Stimulated activated CD8-positive, alpha-beta memory T cell treated with anti-CD3 and anti-CD28 coated beads, Interleukin-4, amount 100 ng/mL, for 1 hour (primary cell): ENCODE measurements at places on chromosomes 1 and 21.

DNA sequence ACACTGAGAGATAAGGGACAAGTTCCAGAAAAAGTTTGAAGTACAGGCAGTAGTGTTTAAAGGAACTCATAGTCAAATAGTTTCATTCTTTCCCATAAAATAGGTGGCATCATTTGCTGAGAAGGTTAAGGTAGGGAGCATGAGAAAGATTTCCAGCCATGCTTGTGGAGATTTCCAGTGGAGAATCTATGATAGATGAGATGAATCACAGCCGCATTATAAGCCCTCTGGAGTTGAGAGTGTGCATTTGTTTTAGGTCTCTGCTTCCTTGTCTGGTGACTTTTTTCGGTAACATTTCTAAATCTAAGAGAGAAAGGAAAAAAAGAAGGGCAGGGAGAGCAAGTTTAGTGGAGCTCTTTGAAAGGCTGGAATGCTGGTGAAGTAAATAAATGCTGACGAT lies 108.7 kb downstream of the DISP1 start:
- no peak for DNase-seq

- no peak for DNase-seq
These were observed 91.4 kb downstream of the OLFM3 start for GRCh38 chr1:101905283-101905835.

GRCh38 chr1:209746451-209747165 lies 9.2 kb upstream of the TRAF3IP3 start:
- no peak for DNase-seq

GRCh38 chr1:43753422-43753821 lies 46.1 kb downstream of the ST3GAL3 start:
- DNase-seq: no peak

DNA sequence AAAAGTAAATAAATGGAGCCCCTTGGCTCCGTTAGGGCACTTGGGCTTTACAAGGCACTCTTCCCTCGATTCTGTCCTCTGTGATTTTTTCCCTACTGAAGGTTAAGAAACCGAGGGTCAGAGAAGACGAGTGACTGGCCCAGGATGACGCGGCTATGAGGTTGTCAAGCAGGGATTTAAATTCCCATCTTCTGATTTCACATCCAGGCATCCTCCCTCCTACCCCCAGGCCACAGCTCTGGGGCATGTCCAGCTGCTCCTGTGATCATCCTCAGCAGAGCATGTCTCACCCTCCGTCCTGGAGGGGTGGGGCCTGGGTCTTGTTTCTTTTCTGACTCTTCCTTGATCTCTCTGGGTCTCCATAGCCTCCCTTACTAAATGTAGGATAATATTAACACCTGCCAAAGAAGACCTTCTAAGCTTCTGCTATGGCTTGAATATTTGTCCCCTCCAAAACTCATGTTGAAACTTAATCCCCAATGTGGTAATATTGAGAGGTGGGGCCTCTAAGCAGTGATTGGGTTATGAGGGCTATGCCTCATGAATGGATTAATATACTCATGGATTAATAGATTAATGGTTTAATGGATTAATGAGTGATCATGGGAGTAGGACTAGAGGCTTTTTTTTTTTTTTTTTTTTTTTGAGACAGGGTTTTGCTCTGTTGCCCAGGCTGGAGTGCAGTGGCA lies 4.6 kb downstream of the CRYBG2 start:
- DNase-seq: no peak

DNA sequence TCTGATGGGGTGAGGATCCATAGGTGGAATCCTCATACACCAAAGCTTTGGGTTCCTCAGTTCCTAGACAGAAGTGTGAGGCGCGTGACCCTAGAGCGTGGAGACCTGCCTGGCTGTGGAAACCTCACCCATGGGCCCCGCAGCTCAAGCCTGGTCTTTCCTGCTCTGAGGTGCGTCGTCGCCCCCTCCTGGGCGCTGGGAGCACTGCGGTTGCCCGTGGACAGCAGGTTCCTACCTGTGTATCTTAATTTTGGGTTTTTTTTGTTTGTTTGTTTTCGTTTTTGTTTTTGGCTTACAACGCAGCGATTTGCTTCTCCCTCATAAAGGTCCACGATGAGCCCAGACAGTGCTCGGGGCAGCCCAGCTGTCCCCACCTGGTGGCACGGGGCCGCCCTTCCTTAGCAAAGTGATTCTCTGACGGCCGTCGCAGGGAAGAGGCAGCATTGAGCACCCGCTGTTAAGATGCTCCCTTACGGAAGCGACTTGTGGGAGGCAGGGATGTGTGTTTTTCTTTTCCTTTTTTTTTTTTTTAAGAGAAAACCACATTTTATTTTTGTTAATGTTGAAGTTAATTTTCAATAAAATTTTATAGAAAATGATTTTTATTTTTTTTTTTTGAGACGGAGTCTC lies 36.5 kb upstream of the TRAPPC10 start:
- DNase-seq: peak; percentile 63

GRCh38 chr1:202835548-202836072 lies 24.9 kb downstream of the PCAT6 start:
- no peak for DNase-seq

- no peak for DNase-seq
These were observed 100.5 kb upstream of the ZBTB40 start for GRCh38 chr1:22350924-22351767.

GRCh38 chr1:235259133-235259778 lies 68.7 kb downstream of the ARID4B start:
- no peak for DNase-seq

- no peak for DNase-seq
These were observed 472.7 kb downstream of the PTPRU start for GRCh38 chr1:29708796-29709703.

GRCh38 chr1:95257758-95258157 lies 23.7 kb downstream of the RWDD3 start:
- DNase-seq: no peak

DNA sequence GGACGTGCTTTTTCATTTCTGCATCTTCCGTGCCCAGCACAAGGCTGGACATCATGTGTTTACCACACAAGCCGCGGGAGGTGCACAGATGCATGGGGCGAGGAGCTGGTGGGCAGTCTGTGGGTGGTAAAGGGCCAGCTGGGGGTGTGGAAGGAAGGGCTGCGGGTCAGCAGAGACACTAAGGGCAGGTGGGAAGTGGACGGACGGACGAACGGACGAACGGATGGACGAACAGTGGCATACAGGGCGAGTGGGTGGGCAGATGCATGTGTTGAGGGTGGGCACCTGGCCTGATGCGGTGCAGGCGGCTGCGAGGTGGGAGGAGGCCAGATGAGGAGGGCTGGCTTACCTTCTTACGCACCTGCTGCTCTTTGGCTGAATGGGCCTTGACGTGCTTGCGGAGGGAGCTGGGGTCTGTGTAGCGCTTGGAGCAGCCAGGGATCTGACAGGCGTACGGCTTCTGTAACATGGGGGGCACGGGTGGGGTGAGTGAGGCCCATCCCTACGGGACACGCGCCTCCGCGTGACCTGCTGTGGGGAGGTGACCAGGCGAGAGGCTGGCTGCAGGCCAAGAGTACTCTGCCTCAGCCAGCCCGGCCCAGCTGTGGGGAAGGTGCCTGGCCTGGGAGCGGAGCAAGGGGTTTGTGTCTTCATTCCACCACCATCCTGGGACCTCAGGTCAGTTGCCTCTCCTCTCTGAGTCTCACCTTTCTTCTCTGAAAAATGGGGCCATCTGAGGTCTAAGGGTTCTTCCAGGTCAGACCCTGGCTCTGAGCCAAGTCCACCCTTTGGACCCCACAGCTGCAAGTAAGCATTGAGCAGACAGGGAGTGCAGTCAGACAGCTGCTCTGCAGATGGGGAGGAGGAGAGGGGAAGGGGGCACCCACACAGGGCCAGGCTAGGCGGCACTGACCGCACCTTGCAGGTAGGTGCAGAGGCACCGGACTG lies 65.5 kb downstream of the DMRTB1 start:
- no peak for DNase-seq

GRCh38 chr1:67761091-67761490 lies 72.2 kb downstream of the GNG12 start:
- DNase-seq: no peak

DNA sequence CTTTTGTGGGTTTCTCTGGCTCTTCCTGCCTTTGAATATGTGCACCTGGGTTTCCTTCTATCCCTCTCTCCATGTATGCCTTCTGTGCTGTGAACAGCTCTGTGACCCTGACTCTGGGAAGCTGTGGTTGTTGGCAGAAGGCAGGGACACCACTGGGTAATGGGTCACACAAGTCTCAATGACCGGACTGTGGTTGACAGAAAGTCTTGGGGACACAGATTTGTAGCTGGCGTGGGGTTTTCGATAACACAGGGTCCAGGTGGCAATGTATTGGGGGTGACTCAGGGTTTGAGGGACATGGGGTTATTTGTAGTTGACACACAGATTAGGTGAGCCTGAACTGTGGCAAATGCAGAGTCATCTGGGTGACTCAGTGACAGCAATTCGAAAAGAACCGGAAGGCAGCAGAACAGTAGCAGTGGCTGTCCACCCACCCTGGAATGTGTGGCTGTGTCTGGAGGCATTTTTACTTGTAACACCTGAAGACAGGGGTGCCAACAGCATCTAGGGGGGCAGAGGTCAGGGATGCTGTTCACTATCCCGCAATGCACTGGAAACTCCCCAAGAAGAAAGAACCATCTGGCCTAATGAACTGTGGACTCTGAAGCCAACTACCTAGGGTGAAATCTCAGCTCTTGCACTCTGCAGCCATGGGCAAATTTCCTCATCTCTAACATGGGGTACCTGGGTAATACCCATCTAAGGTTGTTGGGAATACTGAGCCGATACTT lies 13.0 kb upstream of the SLC6A9 start:
- no peak for DNase-seq

DNA sequence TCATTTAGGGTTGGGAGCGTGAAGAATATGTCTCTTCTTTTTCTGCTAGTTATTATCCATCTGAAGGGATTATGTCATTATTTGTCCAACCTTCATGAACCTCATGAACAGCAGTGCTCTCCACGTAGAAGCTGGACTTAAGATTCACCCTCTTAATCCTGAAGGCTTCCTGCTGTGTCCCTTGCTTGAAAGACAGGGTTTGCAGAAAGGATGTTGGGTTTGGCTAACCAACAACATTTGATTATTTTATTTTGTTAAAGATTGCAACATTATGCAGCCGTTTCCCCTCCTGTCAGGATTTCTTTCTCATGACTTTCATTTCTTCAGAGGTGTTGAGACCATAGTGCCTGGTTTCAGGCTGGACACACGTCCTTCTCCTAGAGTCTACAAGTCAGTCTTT lies 75.2 kb downstream of the NGF start:
- no peak for DNase-seq

GRCh38 chr1:245440922-245441321 lies 286.1 kb downstream of the KIF26B start:
- DNase-seq: no peak

DNA sequence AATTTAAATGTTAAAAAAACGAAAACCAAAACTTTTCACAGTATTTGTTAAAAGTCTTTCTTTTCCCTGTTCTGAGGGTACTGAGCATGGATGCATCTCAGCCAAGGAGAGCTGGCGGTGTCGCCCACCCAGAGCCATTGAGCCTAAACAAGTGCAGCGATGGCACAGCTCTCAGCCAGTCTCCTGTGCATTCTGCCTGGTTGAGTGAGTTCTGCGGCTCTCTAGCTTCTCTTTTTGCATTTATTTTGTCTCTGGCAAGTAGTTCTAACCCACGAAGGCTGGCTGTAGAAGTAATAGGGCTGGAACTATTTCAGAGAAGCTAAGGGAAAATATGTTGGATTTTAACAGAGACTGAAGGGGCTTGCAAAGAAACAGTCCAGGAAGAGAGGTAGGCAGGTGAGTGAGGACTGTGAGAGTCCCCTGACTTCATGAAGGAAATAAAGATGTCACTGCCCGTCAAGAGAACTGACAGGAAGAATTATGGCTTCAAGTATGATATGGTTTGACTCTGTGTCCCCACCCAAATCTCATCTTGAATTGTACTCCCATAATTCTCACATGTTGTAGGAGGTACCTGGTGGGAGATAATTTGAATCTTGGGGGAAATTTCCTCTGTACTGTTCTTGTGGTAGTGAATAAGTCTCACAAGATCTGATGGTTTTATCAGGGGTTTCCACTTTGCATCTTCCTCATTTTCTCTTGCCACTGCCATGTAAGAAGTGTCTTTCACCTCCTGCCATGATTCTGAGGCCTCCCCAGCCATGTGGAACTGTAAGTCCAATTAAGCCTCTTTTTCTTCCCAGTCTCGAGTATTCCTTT lies 35.7 kb upstream of the LIN9 start:
- DNase-seq: no peak

DNA sequence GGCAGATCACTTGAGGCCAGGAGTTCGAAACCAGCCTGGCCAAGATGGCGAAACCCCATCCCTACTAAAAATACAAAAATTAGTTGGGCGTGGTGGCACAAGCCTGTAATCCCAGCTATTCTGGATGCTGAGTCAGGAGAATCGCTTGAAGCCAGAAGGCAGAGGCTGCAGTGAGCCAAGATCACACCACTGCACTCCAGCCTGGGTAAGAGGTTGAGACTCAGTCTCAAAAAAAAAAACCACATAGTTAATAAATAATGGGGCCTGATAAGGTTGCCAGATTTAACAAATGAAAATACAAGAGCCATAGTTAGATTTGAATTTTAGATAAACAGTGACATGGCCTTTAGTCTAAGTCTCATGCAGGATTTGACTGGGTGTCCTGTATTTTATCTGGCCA lies 175.7 kb downstream of the ZZZ3 start:
- no peak for DNase-seq

GRCh38 chr1:23980728-23981070 lies 572 bp upstream of the SRSF10 start:
- DNase-seq: no peak

DNA sequence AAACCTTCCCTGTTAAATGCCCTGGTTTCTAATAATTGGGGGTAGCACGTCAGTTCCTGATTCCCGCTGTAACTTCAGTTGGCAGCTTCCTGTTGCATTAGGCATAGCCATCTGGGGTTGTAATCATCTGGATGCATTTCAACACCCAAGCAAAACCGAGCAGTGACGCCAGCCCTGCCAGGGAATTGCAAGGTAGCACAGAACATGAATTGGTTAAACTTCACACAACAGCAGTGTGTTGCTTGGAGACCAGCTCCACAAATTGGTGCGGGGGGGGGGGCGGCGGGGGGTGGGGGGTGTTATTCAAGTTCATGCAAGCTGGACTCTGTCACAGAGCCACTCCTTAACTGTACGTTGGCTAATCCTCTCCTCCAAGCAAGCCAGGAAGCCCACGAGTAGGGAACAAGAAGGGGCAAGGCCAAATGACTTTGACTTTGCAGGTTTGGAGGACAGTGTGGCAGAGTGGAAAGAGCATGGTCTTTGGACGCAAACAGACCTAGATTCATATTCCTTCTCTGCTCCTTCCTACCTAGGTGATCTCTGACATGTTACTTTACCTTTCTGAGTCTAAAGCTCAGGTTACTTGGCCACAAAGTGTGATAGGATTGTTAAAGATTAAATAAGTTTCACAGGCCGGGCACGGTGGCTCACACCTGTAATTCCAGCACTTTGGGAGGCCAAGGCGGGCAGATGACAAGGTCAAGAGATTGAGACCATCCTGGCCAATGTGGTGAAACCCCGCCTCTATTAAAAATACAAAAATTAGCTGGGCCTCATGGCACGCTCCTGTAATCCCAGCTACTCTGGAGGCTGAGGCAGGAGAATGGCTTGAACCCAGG lies 4.7 kb downstream of the LAX1 start:
- no peak for DNase-seq
